ENCODE measurements at places on chromosomes 5 and 9.

- no peak for DNase-seq
These were observed 215.7 kb upstream of the S1PR3 start for GRCh38 chr9:88775559-88775958.

DNA sequence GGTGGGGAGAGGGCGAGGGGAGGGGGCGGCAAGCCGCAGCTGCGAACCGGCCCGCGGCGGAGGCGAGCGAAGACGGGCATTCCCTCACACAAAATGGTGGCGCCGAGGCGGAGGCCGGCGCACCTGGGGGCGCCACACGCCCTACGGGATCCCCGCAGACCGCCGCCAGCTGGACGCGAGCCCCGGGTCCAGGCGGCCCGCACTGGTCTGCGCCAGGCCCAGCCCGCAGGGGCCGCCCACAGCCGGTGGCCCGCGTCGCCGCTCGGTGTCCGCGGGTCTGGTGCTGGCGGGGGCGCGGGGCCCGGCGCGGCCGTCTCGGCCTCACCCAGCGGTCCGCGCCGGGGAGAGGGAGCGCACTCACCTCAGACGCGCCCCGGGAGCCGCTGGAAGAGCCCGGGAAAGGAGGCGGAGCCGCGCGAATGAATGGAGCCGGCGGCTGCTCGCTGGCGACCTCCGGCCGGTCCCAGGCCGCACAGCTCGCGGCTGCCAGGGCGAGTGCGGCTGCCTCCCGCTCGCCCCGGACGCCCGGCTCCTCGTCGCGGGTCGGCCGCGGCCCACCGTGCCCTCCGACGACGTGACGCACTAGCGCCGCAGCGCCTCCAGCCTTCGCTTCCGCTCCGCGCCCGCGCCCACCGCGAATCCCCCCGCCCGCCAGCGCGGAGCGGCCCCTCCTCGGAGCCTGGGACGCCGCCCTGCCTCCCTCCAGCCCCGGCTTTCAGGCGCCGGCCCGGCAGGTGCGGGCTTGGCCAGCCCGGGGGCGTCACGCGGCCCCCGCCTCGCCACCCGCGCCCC lies at the start of gene FAM169A:
FAM169A (minus strand) TSS at position 584 of the 792 bp plus-strand sequence. CDS start 24,711 bp downstream, outside the sequence.
- DNase-seq: no peak

GRCh38 chr9:104774831-104775573 lies 11.1 kb downstream of the NIPSNAP3B start:
- DNase-seq: no peak

DNA sequence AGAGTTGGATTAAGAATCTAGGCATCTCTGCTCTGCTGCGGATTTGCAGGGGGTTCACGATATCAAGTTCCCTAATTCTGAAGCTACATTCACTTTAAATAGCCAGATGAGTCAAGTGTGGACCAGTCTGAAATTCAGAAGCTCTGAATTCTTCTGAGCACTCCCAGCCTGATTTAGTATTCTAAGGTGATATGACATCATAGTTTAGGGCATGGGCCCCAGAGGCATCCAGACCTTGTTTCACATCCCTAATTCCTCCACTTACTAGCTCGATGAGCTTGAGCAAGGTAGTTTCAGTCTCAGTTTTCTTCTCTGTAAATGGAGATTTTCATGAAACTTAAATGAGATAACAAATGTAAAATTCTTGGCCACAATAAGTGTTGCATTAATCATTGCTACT lies 65.2 kb downstream of the TMEM167A start:
- DNase-seq: no peak

- DNase-seq: no peak
These were observed 15.0 kb upstream of the SREK1 start for GRCh38 chr5:66129144-66129543.

DNA sequence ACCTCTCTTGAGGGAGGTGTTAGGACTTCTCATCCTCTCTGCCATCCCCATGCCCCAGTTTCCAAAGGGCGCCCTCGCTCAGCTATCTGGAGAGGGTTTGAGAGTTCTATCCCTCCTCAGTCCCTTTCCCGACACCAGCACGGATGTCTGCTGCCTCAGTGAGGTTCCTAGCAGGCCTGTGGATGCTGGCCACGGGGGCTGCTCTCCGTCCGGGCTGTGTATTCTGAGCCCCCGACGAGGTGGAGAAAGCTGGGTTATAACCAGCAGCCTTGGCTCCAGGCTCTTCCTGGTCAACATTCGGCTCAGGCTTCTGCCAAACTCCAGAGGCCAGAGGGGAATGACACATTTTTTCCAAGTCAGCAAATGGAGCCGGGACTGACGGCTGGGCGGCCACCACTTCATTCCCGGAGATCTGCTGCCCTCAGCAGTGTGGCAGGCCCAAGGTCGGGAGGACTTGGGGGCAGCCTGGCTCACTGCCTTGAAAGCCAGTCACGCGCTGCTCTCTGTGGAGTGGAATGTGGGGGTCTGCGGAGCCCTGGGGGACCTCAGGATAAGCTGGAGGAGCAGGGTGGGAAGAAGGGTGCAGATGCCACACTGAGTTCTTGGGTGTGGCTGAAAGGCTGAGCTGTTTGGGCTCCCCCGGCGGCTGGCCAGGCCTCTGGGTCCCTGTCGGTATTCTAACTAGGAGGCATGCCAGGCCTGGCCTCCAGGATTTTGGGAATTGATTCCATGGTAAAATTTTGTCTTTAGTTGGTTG lies 27.4 kb downstream of the PTPA start:
- DNase-seq: no peak

DNA sequence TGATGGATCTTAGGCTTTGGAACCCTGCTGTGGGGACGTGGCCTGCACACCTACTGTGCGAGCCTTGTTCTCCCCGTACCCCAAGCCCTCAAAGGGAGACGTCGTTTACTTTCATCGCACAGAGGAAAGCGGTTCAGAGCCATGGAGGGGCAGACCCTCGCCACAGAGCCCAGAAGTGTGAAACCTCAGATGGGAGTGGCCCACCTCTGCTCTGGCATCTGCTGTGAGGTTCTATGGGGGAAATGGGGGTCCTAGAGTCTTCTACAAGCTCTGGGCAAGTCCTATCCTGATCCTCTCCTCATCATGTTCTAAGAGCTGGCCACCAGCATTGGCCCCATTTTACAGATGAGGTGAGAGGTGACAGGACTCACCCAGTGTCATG lies 3.7 kb upstream of the RNF44 start:
- DNase-seq: no peak

- DNase-seq: no peak
These were observed 202.7 kb downstream of the SPATA31D1 start for GRCh38 chr9:82191082-82191770.

DNA sequence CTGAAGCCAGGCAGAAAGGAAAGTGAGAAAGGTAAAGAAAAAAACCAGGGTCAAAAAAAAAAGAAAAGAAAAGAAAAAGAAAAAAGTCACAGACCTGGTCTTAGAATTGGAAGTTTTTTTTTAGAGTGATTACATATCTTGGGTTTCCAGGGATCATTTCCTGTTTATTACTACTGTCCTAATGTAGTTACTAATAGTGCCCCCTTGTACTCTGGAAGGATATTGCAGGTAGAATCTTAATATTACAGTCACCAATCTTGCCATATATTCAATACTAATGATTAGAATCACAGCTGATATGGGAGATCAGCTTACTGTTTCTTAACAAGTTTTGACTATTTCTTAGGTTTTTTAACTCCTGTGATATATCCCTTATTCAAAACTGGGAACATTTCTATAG lies 543.2 kb upstream of the CDH6 start:
- DNase-seq: no peak

GRCh38 chr9:133666387-133666786 lies 30.2 kb downstream of the DBH start:
- DNase-seq: no peak

GRCh38 chr5:142860270-142860669 lies 90.1 kb downstream of the ARHGAP26 start:
- DNase-seq: no peak

DNA sequence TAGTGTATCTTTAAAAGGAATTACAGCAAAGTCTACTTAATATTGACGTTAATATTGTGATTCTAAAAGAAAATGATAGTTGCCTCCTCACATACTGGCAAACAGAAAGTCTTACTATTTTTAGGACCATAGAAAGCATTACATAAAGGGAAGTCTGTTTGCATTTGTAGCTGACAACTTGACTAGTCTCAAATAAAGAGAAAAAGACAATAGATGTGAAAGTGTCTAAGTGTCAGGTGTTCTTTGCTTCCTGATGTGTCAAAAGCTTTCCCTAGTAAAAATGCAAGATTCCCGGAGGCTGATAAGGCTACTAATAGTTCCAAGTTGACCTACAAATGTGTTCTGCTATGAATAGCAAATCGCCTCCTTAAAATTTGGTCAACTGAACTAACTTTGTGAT lies 259.7 kb downstream of the CDH10 start:
- DNase-seq: no peak

DNA sequence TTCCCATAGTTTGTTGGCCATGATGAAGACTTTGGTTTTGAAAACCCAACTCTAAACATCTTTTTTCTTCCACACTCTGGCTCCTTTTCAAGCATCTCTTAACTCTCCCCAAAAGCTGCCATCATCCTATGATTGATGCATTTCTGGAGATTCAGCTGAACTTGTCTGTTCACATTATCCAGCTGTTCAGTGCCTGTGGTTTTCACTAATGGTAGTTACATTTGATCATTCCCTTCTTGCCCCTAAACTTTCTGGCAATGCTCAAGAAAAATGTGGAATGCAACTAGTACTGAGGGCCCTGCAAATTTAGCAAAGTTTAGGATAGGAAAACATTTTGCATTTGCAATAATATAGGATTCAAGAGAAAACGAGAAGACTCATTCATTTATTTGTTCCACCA lies 267.5 kb downstream of the ENC1 start:
- no peak for DNase-seq

DNA sequence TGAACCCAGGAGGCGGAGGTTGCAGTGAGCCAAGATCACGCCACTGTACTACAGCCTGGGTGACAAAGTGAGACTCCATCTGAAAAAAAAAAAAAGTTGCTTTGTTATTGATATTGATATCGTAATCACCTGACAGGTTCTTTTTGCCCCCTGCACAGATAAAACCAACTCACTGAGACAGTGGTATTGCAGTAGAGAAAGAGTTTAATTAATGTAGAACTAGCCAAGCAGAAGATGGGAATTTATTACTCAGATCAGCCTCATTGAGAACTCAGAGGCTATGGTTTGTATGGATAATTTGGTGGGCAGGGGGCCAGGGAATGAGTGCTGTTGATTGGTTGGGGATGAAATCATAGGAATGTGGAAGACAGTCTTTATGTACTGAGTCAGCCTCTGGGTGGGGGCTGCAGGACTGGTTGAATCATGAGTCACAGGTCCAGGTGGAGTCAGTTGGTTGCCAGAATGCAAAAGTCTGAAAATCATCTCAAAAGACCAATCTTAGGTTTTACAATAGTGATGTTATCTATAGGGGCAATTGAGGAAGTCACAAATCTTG lies 35.8 kb upstream of the MEGF10 start:
- no peak for DNase-seq

- no peak for DNase-seq
These were observed 25.7 kb downstream of the CPEB4 start for GRCh38 chr5:173913686-173914321.

- no peak for DNase-seq
These were observed 322.4 kb upstream of the GRAMD2B start for GRCh38 chr5:126100767-126101166.

GRCh38 chr5:6483880-6484382 lies 35.3 kb downstream of the UBE2QL1 start:
- DNase-seq: no peak

GRCh38 chr5:1503241-1504068 lies 20.3 kb downstream of the LPCAT1 start:
- no peak for DNase-seq

DNA sequence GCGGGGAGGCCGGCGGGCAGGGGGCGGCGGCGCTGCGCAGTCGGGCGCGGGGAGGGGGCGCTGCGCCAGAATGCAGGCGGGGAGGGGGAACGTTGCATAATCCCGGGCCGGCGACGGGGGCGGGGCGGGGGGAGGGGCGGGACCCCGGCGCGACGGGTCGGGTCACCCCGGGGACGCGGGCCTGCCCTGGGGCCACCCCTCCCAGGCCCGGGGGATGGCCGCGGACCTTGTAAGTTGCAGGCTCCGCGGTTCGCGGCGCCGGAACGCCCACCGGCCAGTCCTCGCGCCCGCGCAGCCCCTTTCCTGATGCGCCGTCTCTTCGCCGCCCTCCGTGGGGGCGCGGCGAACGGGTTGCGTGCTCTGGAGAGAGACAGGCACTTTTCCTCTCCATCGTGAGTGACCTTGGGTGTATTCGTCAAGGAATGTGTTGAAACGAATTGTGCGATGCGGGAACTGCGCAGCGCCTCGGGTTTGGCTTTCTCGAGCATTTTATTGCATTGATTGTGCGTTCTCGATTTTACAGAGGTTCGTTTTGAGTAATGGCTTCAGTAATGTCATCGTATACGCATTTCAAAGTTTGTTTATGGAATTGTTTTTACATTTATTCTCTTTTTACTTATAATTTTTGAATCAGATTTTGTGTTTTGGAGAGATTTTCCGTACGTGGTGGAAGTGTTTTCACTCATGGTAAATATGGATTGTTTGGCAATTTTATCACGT lies 802 bp downstream of the SPIN1 start:
- DNase-seq: peak; percentile 26

DNA sequence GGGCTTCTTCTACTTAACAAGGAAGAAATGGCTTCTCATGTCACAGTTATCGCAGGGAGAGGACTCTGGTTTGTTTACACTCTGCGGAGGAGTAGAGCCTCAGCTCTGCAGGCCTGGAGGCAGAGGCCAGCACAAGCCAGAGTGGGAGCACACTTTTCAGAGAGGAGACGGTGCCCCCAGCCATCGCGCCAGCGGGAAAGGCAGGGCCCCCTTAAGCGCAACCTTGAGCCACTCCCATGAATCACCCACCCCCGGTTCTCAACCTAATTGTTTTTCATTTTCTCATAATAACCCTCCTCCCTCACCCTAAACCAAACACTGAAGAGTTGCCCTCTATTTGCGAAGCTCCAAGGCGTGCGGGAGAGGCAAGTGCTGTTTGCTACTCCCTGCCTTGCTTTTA lies 208.4 kb upstream of the TBCA start:
- DNase-seq: no peak

DNA sequence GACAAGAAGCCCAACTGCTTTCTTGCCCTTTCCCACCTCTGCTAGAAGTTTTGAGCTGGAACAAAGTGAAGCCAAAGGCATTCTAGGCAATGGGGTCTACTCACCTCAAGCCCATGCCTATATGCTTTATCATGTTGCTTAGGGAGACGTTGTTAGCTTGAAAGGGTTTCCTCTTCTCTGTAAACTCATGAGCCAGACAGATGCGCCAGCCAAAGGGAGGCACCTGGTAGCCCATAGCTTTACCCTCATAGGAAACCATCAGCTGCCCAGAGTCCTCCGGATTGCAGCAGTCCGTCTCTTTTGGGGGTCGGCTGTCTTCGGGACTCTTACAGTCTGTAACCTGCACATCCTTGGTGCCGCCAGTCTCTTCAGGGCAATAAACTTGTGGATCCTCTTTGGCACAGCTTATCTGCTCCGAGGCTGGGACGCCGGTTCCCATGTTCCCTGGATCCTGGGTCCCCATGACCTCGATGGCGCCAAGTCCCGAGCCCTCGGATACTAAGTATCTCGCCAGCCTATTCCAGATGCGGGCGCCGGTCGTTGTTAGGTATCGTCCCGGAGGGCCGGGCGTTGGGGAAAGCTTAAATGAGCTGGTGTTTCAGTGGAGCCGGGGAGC lies 678 bp downstream of the GBA2 start:
- DNase-seq: no peak

GRCh38 chr9:132077881-132078698 lies 1.6 kb downstream of the MED27 start:
- DNase-seq: peak; percentile 45
